ENCODE measurements at places on chromosomes 1 and 21.

GRCh38 chr21:35506771-35507170 lies 457.7 kb upstream of the RUNX1 start:
- H3K27ac ChIP-seq = no peak overlapping the region
- no peak for DNase-seq
- H3K27me3 ChIP-seq = no peaks in the 10 kb centered on the region
- H3K4me3 ChIP-seq = no peak overlapping the region
- H3K36me3 ChIP-seq = no peaks in the 10 kb centered on the region

GRCh38 chr1:10508511-10508951 lies 33.8 kb downstream of the PEX14 start:
- DNase-seq = no peak
- no peaks in the 10 kb centered on the region for H3K27me3 ChIP-seq
- H3K27ac ChIP-seq = no peak overlapping the region
- peaks cover 42% of the 10 kb centered on the region for H3K4me1 ChIP-seq
- H3K36me3 ChIP-seq = no peaks in the 10 kb centered on the region

GRCh38 chr21:44992608-44993031 lies 52.8 kb downstream of the SLX9 start:
- peaks cover 7% of the 10 kb centered on the region for H3K4me1 ChIP-seq
- H3K4me3 ChIP-seq = no peak overlapping the region
- H3K27me3 ChIP-seq = no peaks in the 10 kb centered on the region
- H3K36me3 ChIP-seq = no peaks in the 10 kb centered on the region
- no peak for DNase-seq

DNA sequence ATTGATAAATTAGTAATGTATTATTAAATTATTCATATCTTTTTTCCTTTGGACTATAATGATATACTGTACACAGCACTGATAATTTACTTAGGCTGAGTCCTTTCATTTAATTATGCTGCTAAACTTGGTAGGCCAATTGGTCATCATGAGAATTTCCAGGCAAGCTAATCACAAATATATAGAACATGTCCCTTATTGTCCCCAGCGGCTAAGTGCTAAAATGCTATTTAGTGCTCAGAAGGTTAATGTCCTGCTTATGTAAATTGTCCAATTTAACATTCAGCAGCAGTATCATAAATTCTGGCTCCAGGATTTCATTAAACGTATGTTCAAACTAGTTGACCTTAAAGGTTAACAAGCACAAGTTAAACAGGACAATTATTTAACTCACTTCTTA lies 30.0 kb upstream of the RRP15 start:
- no peak overlapping the region for H3K27ac ChIP-seq
- peaks cover 3% of the 10 kb centered on the region for H3K36me3 ChIP-seq
- DNase-seq = no peak
- no peak overlapping the region for H3K4me3 ChIP-seq

DNA sequence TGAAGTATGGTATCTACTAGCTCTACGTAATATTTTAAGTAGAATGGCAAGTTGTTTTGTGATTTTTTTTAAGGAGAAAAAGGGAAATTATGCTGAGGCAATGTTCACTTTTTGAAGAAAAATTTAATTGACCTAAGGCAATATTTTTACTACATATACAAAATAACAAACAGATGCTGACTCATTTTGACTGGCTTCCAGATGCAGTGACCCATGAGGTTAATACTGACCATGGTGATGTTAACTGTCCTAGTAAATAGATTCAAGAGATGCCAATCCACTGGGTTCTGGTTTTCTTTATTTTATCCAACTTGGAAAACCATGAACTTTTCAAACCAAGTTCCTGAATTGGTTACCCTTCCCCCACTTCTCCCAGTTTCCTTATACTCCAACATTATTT lies 154.9 kb downstream of the CRB1 start:
- H3K27ac ChIP-seq = no peak overlapping the region
- H3K4me1 ChIP-seq = peaks cover 7% of the 10 kb centered on the region
- H3K27me3 ChIP-seq = no peaks in the 10 kb centered on the region
- no peaks in the 10 kb centered on the region for H3K36me3 ChIP-seq
- DNase-seq = no peak
- no peak overlapping the region for H3K4me3 ChIP-seq

GRCh38 chr1:174044418-174045222 lies 22.5 kb upstream of the RC3H1 start:
- no peak for DNase-seq
- H3K36me3 ChIP-seq = no peaks in the 10 kb centered on the region
- H3K27ac ChIP-seq = no peak overlapping the region
- H3K4me1 ChIP-seq = no peaks in the 10 kb centered on the region

Data from chondrocyte (in vitro differentiated cells).